ENCODE measurements at places on chromosomes 1 and 21. TPM values are rescaled to one million over a fixed set of nuclear protein-coding genes. Genes with fewer than 3 reads are reported as not detected.
A peak's percentile ranks its signal among the peaks of the same experiment; 100 is the strongest.

- no peak for DNase-seq
Observed at GRCh38 chr1:171173069-171173468, 12.0 kb upstream of the FMO2 start.

CNN3 gene
- total RNA-seq = 57.0 TPM

GRCh38 chr1:50023292-50024159 lies at the start of gene AGBL4:
TSS of gene AGBL4 (minus strand) at chr1:50023954.
- DNase-seq = peak; percentile 69

C1orf94 gene
- not detected for total RNA-seq

OR2G6 gene
- total RNA-seq = not detected

NID1 gene
- total RNA-seq = 65.8 TPM

DNA sequence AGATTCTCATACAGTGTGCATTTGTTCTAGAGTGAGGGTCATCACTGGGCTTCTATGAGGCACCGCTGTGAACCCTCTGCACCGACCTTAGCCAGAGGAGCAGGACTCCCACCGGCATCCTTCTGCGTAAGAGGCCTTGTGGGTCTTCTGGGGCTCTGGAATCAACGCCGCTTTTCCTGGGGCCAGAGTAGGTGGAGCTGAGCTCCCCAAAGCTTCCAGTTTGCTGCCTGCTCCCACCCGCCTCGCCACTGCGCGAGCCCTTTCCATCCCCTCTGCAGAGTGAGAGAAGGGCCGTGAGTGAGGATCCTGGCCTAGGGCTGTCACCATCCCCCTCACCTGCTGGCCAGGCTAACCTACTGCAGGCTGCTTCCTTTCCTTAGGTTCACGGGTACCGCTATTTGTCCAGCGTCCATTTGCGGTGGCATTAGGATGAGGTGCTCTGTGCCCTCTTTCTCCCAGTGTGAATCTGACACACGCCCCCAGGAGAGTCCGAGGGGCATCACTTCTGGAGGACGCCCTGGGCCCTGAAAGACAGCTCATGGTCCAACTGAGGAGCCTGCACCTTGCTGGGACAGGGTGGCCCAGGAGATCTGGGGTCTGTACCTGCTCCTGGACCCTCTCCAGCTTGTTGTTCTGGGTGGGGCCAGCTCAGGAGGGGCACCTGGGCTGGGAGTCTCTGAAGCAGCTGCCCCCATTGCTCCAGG lies 36.2 kb downstream of the UMODL1 start:
- peak; percentile 25 for DNase-seq

SPRR3 gene
- total RNA-seq = not detected

- no peak for DNase-seq
Observed at GRCh38 chr1:160781914-160782689, 13.9 kb upstream of the LY9 start.

GRCh38 chr21:30083225-30083945 lies 83.2 kb downstream of the CLDN17 start:
- DNase-seq = no peak

- DNase-seq = no peak
Observed at GRCh38 chr1:228276174-228276831, 68.5 kb downstream of the OBSCN start.

SYDE2 gene
- total RNA-seq = 20.7 TPM

OR2M3 gene
- total RNA-seq = not detected

DNA sequence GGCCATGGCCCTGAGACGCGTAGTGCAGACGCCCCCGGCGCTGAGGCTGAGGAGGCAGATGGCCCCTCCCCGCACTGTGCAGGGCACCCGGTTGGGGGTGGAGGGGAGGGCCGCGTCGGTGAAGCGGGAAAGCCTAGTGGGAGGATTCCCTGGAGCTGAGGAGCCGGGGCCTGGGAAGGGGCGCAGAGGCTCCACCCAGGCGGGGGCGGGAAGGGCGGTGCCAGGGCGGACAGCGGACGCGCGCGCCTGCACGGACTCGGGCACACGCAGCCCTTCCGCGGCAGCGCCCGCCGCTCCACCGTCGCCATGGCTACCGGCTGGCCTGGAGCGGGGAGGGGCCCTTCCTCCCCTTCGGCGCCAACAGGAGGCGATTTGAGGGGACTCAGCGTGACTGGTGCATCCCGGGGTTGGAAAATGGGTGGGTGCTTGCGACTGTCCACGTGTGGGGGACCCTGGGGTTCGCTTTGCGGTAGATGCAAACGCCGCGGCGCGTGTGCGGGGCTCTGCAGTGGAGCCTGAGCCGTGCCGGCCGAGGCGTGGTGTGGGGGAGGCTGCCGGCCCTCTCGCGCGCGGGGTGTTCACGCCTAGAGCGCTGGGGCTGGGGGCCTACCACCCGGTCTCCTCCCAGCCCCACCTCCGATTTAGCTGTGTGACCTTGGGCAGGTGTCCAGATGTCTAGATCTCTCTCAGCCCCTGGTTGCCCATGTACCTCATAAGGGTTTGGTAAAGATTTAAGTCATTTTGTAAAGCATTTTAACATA lies 35.1 kb downstream of the PTPRF start:
- peak; percentile 79 for DNase-seq

DNA sequence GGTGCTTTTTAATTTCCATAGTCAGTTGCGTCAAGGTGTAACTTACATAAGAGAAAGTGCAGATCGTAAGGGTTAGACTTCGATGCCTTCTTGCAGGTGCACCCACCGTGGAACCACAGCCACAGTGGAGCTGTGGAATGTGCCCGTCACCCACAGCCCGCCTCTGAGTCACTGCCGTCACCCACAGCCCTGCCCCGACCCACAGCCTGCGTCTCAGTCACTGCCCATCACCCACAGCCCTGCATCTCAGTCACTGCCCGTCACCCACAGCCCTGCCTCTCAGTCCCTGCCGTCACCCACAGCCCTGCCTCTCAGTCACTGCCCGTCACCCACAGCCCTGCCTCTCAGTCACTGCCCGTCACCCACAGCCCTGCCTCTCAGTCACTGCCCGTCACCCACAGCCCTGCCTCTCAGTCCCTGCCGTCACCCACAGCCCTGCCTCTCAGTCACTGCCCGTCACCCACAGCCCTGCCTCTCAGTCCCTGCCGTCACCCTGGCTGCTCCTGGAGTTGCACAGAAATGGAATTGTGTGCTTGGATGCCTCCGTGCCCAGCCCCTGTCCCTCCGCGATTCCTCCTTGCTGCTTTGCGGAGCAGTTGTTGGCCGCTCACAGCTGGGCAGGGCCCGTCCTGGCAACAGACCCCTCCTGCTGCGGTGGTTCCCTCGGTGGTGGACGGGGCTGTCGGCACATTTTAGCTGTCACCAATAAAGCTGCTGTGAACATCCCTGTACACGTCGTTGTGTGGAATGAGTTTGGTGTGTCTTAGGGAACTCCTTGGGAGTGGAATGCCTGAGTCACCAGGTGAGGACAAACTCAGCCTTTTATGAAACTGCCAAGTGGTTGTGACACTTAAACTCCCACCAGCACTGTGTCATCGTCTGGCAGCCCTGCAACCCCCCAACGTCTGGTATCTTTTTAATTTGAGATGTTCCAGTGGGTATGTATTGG lies 44.9 kb upstream of the COL6A2 start:
- DNase-seq = no peak

DNA sequence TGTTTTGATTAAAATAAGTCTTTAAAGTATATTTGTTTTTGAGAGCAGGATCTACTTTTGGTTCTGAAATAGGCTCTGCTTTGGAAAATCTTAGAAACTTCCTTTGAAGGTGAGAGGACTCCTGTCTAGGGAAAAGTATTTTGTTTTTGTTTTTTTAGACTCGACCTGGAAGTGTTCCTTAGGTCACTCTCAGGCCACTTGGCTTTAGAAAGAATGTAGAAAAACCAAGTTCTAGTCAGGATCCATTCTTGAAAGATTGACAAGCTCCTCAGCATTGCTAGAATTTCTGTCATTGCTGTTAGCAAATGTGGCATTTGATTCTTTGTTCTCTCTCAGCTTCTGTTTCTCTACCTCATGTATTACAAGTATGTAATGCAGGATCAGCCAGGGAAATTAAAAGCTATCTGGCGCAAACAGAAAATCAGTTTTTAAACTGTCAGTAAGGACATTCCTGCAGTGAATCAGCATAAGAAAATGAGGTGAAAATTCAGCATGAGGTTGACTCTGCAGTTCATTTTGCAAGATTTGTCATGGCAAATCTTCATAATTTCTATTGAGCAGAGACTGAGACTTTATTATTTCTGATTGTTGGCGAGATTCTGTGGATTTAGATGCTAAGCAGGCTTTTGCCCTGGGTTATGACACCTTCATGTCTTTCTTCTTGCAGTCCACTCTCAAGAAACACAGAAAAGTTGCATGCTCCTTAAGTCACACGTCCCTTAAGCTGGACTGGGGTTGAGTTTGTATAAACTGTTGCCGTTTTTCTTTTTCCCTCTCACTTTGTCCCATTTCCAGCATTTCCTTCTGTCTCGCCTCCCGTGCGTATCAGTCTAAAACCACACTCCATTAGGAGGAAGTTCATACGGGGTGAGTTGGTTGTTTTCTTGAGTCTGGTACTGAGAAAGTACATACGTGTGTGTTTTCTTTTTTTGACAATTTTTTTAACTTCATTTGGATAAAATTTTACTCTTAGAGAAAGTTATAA lies 12.6 kb downstream of the NTPCR start:
- DNase-seq = no peak

PLA2G4A gene
- total RNA-seq = 2.5 TPM

RGS18 gene
- total RNA-seq = 1.3 TPM

All from Right ventricle myocardium inferior (tissue), 1 donor.